Esophagus squamous epithelium (tissue), 5 donors: ENCODE measurements at places on chromosomes 1 and 21. TPM values are rescaled to one million over a fixed set of nuclear protein-coding genes. Genes with fewer than 3 reads are reported as not detected.

DNA sequence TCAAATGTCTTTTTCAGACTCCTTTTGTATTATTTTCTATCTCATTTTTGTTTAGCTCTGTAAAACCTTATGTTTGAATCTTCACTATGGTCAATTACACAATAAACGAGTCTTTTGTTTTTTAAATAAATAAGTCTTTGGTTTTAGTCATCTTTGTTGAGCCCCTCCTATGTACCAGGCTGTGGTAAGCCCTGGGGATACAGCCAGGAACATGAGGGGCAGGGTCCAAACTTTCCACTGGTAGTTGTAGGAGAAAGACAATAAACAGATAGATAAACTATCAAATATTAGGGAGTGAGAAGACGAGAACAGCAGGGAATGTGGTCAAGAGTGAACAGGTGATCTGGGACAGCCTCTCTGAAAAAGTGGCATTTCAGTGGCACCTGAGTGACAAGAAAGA, 186.6 kb downstream of the ZNF281 start:
- H3K4me3 ChIP-seq: no peak overlapping the region
- H3K4me1 ChIP-seq: no peaks in the 10 kb centered on the region
- DNase-seq: no peak
- no peaks in the 10 kb centered on the region for H3K27me3 ChIP-seq

Gene ERO1B
- total RNA-seq: 6.3 TPM

Gene GNAT2
- not detected for total RNA-seq

Gene EVI5
- total RNA-seq: 5.1 TPM

GRCh38 chr1:204562075-204562990, 46.1 kb downstream of the MDM4 start:
- H3K27ac ChIP-seq: no peak overlapping the region
- no peaks in the 10 kb centered on the region for H3K27me3 ChIP-seq
